ENCODE measurements at places on chromosomes 6 and 20.

GRCh38 chr20:61057443-61058121 is 194.5 kb upstream of the CDH4 start:
- no peak for DNase-seq

- DNase-seq = peak; percentile 38
Measured at GRCh38 chr6:52394251-52394666, 25.9 kb upstream of the EFHC1 start.

DNA sequence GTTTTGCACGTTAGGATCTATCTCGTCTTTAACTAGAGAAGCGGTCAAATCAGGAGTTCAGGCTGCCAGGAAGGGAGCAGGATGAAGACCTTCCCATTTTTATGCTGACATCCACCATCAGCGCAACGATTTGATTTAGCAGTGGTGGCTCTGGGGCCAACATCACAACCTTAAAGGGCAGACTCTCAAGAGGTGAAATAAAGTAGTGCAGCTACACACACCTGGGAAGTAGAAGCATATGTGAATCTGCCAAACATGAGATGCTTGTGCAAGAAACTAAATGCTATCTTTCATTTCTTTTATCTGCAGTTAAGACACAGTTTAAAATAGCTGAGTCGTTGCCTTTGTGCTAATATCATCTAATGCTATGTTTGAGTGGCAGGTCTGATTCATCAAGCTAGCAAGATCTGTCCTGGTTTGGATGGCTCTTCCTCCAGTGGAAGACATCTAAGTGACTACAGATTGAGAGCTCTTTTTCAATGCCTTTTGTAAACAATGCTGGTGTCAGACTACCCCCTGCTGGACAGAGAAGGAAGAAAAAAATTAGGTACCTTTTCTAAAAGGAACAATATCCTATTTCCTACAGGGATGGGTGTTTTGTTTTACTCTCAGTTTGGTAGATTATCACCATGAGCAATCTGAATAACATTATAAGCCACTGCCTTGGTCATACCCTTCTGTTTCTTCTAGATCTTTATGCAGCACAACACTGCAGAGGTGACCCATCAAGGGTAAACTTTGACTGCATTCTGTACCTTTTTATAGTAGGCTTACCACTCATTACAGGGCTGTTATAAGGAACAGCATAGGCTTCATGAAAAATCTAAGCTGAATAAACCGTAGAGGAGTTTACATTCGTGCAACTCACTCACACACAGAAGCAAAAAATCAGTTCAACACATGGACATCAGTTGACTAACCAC is 171.6 kb upstream of the FBXL4 start:
- DNase-seq = no peak

DNA sequence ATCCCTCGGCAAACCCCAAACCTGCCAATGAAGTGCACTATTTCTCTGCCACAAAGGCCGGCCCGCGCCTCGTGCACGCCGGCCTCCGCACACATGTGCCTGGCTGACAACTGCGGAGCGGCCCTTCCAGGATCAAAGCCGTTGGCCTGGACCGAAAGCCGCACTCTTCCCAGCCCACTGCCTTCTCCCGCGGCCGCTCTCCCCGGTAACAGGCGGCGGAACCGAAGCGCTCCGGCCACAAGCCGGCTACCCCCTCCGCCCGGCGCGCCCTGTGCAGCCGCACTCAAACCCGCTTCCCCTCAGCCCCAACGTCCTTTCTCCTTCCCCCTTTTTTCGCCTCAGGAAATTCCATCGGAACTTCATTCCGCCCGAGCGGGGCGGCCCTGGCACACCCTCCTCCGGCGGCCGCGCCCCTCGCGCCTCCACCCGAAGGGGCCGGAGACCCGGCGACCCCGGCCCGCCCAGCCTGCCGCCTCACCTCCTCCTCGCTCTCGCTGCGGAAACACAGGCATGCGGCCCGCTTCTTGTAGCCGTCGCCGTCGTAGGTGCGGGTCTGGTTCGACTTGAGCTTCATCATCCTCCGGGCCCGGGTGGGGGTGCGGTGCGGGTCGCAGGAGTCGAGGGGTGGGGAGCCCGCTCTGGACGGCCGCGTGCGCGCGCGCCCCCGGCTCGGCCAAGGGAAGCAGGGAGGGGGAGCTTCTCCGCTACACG is 528 bp downstream of the NUDT3 start:
- peak; percentile 59 for DNase-seq

DNA sequence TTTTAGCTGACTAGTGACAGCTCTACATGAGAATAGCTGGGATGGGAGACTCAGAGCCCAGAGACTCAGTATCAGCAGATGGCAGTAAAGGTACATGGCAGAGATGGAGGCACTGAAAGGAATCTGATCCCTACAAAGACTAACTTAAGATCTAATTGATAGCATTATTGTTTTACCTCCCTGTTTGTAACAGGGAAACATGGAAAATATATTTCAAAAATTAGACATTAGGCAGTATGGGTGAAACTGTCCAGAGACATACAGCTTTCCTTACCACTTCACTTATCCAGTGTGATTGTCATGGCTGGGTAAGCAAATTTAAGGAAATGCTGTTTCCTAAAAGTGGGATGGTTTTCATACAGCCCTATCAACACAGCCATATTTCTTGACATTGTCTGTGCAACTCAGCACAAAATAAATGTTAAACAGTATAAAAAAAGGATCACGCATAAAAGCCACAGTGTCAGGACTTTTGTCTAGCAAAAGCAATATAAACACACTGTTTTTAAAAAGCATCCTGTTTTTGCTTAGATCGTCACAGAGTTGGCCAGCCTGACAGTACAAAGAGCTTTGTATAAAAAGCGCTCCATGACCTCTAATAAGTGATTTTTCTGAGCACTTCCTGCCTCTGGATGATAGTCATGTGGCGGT is 376.9 kb downstream of the PHF3 start:
- no peak for DNase-seq

- no peak for DNase-seq
Measured at GRCh38 chr6:158711264-158711663, 61.4 kb downstream of the SYTL3 start.

GRCh38 chr6:6724539-6725467 is 136.3 kb downstream of the LY86 start:
- DNase-seq = peak; percentile 53

DNA sequence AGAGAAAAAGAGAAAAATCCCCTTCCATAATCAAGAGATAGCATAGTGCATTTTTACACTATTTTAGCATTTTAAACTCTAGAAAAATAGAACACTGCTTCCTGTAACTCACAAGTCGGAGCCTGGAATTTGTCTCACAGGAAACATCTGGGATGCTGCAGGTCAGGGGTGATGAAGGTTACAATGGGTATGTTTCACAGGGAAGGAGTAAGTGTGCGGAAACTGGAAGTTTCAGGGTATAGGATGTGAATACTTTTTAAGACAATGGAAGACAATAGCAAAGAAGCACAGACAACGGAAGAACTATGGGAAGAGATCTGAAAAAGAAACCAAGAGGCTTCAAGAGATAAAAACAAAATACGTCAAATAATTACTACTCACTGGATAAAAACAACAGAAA is 361.0 kb upstream of the MARCKS start:
- DNase-seq = no peak

GRCh38 chr20:6122873-6123648 is at the start of gene FERMT1:
TSS of gene FERMT1 (minus strand) at chr20:6123030. CDS start at chr20:6119554, 3,476 bp downstream.
- DNase-seq = peak; percentile 48

DNA sequence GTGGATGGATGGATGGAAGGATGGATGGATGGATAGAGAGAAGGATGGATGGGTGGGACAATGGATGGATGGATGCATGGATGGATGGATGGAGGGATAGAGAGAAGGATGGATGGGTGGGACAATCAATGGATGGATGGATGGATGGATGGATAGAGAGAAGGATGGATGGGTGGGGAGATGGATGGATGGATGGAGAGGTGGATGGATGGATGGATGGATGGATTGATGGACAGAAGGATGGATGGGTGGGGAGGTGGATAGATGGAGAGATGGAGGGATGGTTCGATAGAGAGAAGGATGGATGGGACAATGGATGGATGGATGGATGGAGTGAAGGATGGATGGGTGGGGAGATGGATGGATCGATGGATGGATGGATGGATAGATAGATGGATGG is 6.4 kb downstream of the EEF1A2 start:
- no peak for DNase-seq

DNA sequence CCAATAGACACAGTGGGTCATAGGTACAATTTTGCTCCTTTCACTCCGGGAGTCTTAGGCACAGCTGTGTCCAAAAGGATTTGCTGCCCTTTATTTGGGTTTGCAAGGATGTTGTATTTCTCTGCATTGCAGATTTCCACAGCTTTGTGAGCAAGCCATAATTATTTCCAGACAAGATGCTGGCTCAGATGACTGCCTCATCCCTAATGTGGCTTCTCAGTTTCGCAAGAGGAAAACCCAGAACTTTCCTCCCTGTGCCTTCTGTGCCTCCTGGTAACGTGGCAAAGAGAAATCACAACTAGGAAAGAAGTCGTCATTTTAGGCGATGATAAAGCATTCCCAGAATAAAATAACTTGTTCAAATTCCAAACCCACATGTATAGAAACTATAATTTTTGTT is 33.7 kb downstream of the FAM50B start:
- no peak for DNase-seq

DNA sequence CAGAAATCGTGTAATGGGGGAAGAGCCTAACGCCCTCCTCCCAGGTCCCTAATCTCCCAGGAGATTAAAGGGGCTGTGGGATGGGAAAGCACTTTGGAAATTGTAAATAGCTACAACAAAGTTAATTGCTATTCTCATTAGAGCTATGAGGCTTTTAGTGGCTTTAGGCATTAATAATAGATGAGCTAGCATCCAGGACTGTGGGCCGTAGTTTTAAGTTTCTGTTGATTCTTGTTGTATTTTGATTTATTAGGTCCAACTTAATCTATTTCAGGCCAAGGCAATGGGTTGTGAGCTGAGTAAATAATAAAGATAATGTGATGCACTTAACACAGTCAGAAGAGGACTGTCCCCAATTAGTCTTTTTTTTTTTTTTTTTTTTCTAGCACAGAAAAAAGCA is 67.7 kb downstream of the ANKRD6 start:
- DNase-seq = no peak

DNA sequence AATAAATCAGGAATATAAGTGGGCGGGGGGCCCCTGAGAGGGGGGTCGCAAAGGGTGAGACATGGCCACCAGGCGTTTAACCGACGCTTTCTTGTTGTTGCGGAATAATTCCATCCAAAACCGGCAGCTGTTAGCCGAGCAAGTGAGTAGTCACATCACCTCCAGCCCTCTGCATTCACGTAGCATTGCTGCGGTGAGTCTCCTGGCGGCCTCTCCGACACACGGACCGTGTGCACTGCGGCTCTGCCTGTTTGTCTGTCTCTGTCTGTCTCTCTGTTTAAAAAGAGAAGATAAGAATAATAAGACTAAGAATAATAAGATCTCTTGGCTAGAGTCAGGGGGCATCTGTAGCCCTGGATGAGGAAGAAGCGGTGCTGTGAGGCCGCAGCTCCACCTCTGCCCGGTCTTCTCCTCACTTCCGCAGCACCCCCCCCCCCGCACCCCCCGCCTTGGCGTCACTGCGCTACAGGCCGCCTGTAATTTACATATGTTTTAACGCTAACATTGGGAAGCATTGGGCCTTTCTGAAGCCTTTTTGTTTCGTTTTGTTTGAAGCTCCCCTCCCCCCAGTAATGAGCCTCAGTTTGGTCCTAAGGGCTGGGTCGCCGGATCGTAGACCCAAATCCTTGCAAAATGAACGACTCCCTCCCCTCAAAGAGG is 993 bp downstream of the STX16 start:
- DNase-seq = peak; percentile 62

GRCh38 chr20:36951979-36952738 is 651 bp upstream of the SAMHD1 start:
- DNase-seq = no peak

- no peak for DNase-seq
Measured at GRCh38 chr6:56046576-56046975, 171.2 kb upstream of the BMP5 start.

GRCh38 chr6:165486183-165487137 is 176.6 kb downstream of the PDE10A start:
- DNase-seq = no peak

DNA sequence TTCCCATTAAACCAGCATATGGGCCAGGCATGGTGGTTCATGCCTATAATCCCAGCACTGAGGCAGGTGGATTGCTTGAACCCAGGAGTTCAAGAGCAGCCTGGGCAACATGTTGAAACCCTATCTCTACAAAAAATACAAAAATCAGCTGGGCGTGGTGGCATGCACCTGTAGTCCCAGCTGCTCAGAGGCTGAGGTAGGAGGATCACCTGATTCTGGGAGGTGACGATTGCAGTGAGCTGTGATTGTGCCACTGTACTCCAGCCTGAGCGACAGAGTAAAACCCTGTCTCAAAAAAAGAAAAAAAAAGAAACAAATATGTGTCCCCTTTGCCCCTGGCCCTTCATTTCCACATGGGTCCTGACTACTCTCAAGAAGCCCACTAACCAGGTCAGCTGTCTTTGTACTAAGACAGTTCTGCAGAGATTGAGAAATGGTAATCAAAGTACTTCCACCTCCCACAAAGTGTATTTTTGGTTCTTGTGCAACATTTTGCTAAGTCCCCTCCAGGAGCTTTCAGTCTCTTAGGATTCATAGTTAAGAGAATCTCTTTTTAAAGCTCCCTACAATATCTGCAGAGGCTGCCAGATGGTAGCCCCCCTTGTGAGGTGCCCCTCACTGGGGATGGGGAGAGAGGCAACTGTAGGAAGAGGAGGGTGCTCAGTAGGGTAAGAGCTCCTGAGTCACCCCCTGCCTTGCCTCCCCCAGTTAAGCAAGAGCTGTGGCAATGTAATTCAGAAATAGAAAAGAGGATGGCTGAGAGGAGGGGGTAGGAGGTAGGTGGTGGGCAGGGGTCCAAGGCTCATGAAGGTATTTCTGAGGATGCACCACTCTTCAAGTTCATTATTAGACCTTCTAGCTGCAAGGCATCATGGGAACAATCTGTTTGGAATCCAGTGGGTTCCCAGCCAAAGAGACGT is 16.5 kb upstream of the WFDC2 start:
- no peak for DNase-seq

GRCh38 chr6:138797806-138798446 is 2.0 kb downstream of the ECT2L start:
- DNase-seq = no peak

DNA sequence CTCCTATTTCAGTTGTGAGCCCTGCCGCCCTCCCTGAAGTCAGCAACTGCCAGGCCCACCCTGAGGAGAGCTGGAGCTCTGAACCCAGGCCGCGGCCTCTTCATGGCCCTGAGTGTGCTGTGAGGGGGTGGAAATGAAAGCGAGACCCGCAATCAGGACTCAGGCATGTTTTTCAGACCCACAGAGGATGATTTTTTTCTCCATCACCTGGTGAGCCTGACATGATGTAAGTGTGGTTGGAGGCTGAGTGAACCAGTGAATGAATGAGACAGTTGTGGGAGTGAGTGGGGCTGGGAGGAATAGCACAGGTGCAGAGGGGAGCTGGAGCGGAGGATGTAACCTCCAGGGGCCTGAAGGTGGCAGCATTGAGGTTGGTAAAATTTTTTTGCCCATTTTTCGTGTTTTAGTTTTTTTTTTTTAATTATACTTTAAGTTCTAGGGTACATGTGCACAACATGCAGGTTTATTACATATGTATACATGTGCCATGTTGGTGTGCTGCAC is 18.3 kb downstream of the RAET1L start:
- peak; percentile 69 for DNase-seq

DNA sequence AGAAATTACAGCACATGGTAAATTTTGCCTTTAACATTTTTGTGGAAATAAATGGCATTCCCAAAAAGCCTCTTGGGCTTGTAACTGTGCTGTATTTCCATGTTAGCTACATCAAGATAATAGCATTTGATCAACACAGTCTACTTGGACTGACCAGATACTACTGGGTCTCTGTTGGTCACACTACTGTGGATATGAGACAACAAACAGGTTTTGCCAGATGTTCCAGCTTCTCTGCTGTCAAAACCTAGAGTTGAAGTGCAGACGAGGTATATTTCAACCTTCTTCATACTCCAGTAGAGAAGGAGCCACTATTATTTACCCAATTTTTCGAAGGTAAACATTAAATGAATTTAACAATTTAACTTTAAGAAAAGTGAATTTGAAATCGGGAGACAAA is 284.7 kb upstream of the CITED2 start:
- DNase-seq = no peak

All from stimulated activated CD4-positive, alpha-beta T cell treated with anti-CD3 and anti-CD28 coated beads, Interleukin-1b, Interleukin-23, amount 100 ng/mL, for 48 hours (primary cell).